ENCODE measurements at places on chromosomes 4 and X.

DNA sequence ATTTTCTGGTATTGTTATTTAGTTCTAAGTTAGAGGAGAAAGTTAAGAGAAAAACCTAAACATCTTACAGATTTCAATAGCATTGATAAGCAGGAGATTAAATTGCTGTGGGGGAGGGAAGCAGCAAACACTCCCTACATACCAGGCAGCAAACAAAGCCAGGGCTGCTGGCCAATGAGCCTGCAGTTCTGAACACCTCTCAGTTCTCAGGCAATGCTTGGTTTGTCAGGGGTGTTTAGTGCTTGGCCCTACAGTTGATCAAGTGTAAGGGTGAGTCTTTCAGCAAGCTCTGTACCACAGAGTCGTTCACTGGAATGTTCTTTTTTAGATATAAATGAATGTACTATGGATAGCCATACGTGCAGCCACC is 38.6 kb downstream of the EGFL6 start:
- no peak for DNase-seq

GRCh38 chr4:176778063-176778462 is 14.7 kb downstream of the VEGFC start:
- no peak for DNase-seq

- DNase-seq = no peak
These were observed 29.4 kb upstream of the GYG2 start for GRCh38 chrX:2799369-2799768.

DNA sequence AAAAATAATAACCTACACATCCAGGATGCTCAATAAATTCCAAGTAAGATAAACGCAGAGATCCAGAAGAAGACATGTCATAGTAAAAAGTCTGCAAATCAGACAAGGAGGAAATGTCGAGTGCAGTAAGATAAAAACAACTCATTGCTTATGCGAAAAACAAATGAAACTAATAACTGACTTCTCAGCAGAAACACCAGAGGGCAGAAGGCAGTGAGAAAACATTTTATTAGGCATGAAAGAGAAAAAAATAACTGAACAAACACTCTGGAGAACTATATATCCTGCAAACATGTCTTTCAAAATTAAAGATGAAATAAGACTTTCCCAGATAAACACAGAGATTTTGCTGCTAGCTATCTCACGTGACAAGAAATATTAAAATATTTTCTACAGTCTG is 201.3 kb upstream of the CTSO start:
- no peak for DNase-seq

- no peak for DNase-seq
These were observed 83.7 kb downstream of the DHRSX start for GRCh38 chrX:2416851-2417604.

GRCh38 chr4:87058356-87059073 is 123.7 kb downstream of the AFF1 start:
- DNase-seq = no peak

DNA sequence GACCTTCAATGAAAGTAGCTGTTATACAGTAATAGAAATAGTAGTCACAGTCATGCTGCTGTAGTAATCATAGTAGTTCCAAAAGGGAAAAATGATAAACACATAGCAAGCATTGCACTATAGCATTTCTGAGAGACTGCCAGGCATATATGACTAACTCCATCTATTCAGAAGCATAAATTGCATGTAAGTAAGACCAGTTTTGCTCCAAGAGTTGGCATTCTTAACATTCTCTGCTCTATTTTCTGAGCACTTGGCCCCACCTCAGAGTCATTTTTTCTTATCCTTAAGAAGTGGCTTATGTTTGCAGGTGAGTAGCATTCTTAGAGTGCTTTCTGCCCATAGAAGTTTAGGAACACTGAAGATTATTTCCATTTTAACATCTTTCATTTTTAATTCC is 490.3 kb upstream of the TECRL start:
- DNase-seq = no peak

All from uterus (tissue), 4 donors.